M059J (cell line): ENCODE measurements at places on chromosomes 7 and 10.

GRCh38 chr10:32680803-32681557 is 235.0 kb downstream of the CCDC7 start:
- no peak for DNase-seq

DNA sequence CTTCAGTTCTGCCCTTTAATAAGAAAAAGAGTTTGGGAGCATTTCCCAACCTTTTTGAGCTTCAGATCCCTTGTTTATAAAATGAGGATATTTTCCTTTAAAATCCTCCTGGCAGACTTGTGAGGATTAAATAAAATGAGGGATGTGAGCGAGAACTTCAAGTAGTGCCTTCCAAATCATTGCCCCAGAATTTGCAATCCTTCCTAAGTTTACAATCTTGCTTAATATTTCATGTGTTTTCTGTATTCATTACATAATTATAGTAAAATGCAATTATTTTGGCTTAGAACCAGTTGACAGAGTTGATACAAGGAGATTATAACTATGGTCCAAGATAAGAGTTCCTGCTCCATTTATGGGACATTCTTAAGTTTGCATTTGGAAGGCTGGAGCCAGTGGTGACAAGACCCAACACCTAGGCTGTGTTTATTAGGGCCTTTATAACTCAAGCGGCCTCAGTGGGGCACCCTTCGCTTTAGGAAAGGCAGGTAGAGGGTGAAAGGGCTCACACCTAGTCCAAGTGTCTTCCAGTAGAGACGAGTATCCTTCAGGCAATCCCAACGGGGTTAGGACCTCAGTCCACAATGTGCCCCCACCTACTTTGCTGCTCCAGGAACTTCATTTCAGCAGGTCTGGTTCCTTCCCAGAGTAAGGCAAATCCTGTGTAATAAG is 317.5 kb downstream of the WDR11 start:
- DNase-seq, result no peak

- DNase-seq, result peak; percentile 18
These were observed 3.9 kb upstream of the VGF start for GRCh38 chr7:101169110-101169837.

- DNase-seq, result no peak
These were observed 602.8 kb downstream of the KCNMA1 start for GRCh38 chr10:77034795-77035194.

DNA sequence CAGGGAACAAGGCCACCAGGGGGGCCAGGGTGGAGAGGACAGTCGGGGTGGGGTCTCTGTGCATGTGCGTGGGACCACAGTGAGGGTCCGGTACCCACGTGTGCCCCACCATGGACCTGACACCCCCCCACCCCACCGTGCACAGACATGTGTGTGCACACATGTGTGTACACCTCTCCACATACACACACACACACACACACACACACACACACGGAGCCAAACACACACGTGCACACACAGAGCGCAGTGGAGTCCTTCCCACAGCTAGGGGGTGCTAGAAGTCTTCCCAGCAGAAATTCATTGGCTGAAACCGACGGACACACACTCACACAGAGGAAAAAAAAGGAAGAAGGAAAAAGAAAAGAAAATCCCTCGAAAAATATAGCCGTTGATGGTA is 42.8 kb upstream of the GNA12 start:
- DNase-seq, result peak; percentile 73

DNA sequence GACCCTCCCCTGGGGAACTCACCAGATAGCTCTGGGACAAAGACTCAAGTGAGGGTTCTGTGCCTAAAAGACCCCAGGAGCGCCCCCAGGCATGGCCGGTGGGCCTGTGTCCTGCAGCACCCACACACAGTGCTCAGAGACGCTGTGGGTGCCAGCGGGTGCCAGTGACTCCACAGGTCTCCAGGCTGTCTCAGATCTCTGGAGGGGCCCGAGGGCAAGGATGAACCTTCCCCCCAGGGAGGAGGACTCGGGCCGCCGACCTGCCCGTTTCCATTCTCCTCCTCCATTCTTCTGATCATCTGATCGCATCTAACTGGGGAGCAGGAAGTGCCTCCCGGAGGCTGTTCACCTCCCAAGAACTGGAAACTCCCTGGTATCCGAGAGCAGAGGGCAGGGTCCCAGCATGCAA is 980 bp downstream of the ADAM8 start:
- no peak for DNase-seq

GRCh38 chr7:152523916-152524315 is 88.1 kb upstream of the KMT2C start:
- no peak for DNase-seq

- DNase-seq, result no peak
These were observed 1025.0 kb upstream of the CELF2 start for GRCh38 chr10:9992661-9993060.

DNA sequence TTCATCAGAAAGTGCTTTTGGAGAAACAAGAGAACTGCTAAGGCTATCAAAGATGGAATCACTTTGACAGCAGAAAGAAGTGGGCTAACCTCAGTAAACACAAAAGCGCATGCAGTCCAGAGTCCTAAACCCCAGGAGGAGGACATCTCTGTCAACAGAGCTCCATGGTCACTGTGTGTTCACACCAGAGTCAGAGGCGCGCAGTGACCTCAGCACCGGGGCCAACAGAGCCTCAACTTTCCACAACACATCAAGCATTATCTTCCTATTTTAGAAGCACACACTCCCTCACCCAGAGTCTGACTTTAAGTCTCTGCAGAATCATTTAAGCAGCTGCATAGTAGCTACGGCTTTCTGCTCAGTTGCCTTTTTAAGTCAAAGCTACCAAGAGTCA is 195.3 kb downstream of the DIP2C start:
- DNase-seq, result no peak

- peak; percentile 57 for DNase-seq
These were observed 68.5 kb downstream of the LRRN3 start for GRCh38 chr7:111159426-111159825.
